ENCODE measurements at places on chromosomes 12 and 14. TPM values are rescaled to one million over a fixed set of nuclear protein-coding genes. Genes with fewer than 3 reads are reported as not detected.

GRCh38 chr14:81834308-81834707 is 300.7 kb upstream of the SEL1L start:
- H3K27ac ChIP-seq = no peak overlapping the region
- no peaks in the 10 kb centered on the region for H3K27me3 ChIP-seq
- no peaks in the 10 kb centered on the region for H3K4me1 ChIP-seq
- no peak overlapping the region for H3K4me3 ChIP-seq
- DNase-seq = no peak
- H3K36me3 ChIP-seq = peaks cover 6% of the 10 kb centered on the region

DNA sequence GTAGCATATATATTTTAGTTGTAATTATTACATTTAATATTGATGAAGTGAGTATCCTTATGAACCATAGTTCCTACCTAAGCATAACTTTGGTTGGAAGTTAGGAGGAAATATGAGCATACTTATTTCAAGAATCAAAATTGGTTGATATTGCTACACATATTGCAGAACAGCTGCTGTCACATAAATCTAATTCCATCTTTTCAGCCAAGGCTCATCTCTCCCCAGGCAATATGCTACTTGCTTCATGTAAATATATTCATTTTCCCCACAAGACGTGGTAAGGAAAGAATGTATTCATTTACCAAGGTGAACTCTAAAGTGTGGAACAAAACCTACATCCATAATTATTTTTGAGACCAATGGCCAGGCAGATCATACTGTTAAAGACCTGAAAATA is 62.5 kb upstream of the HIF1A start:
- no peak overlapping the region for H3K27ac ChIP-seq
- H3K27me3 ChIP-seq = no peaks in the 10 kb centered on the region
- H3K4me1 ChIP-seq = peaks cover 19% of the 10 kb centered on the region
- H3K36me3 ChIP-seq = peaks cover 5% of the 10 kb centered on the region
- DNase-seq = no peak
- H3K4me3 ChIP-seq = no peak overlapping the region

DNA sequence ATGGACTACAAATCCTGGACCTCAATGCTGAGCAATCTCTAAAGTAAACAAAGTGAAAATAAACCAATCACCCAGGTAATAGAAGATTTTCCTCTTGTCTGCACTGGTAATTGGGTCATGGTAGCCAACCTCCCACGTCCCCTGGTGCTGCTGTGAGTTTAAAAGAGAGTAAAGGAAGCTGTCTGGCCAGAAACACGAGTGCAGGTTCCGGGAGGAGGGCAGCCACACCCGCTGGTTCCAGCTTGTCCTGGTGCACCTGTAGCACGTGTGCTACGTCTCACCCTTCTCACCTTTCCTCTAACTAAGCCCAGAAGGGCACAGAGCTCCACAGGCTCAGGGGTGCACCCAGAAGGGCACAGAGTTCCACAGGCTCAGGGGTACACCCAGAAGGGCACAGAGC is 5.4 kb downstream of the CRACR2A start:
- H3K4me1 ChIP-seq = peaks cover 78% of the 10 kb centered on the region
- no peaks in the 10 kb centered on the region for H3K27me3 ChIP-seq
- DNase-seq = no peak
- H3K27ac ChIP-seq = no peak overlapping the region
- H3K36me3 ChIP-seq = peaks cover 27% of the 10 kb centered on the region

The TAS2R31 gene
- 11.4 TPM for total RNA-seq

The ITGB7 gene
- total RNA-seq = 81.0 TPM

Data from natural killer cell treated with Interleukin-12 subunit alpha and Interleukin-12 subunit beta and Interleukin-15 and Interleukin-18, amount 100 ng/mL, for 72 hours (primary cell).